Temporal lobe (tissue), 4 donors: ENCODE measurements at places on chromosomes 4 and X. TPM values are rescaled to one million over a fixed set of nuclear protein-coding genes. Genes with fewer than 3 reads are reported as not detected.

The CABS1 gene
- total RNA-seq, result not detected

The SMR3B gene
- total RNA-seq, result not detected

The PRR32 gene
- total RNA-seq, result not detected

The DUSP21 gene
- not detected for total RNA-seq

The AFF2 gene
- total RNA-seq, result 144 TPM

The OTUD6A gene
- not detected for total RNA-seq

The GIMD1 gene
- total RNA-seq, result not detected

The SRPX gene
- 2.0 TPM for total RNA-seq

The FGF13 gene
- total RNA-seq, result 80.9 TPM

The SPOCK3 gene
- 10.8 TPM for total RNA-seq

The ANKRD17 gene
- 73.3 TPM for total RNA-seq

The ADH7 gene
- not detected for total RNA-seq
